ENCODE measurements at places on chromosomes 16 and 17.

- no peak for DNase-seq
Measured at GRCh38 chr17:64074704-64075426, 54.4 kb upstream of the ICAM2 start.

- DNase-seq, result no peak
Measured at GRCh38 chr17:39899215-39899614, 19.2 kb downstream of the GSDMB start.

DNA sequence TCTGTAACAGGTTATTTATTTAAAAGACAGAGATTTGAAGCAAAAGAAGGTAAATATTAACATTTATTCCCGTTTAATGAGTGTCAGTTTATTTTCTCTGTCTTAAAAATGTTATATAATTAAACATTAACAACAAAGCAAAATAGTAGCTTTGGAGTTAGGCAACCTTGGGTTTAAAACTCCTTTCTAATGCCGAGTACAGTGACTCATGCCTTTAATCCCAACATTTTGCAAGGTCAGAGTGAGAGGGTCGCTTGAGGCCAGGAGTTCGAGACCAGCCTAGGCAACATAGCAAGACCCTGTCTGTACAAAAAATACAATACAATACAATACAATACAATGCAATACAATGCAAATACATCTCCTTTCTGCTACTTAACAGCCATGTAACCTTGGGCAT, 128.7 kb downstream of the CHD9 start:
- no peak for DNase-seq

- DNase-seq, result no peak
Measured at GRCh38 chr17:28125526-28126378, 83.3 kb downstream of the NLK start.

DNA sequence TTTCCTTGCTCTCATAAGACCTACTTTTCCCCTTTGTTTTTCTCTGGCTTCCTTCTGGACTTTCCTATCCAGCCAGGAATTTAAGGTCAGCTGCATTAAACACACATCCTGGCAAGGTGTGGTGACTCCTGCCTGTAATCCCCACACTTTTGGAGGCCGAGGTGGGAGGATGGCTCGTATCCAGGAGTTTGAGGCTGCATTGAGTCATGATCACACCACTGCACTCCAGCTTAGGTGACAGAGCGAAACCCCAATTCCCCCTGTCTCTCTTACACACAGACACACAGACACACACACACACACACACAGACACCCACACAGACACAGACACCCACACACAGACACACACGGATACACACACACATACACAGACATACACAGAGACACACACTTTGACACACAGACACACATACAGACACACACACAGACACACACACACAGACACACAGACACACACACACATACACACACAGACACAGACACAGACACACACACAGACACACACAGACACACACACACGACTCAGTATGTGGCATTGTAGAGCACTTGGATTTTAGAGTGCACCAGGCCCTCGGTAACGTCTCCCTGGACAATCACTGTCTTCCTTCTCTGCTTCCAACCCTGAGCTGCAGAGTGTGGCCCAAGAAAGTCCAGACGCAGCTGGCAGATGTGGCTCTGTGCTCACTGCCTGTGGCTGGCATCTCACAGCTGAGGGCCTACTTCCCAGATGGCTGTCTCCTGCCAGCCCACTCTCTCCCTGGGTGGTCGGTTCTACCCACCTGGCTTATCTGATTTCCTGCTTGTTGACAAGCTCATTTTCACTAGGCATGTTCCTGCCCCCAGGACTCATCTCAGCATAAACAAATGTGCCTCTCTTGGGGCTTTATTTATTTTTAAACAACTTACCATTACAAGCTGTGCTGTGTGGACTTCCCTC, 39.0 kb downstream of the NLRP1 start:
- DNase-seq, result no peak

DNA sequence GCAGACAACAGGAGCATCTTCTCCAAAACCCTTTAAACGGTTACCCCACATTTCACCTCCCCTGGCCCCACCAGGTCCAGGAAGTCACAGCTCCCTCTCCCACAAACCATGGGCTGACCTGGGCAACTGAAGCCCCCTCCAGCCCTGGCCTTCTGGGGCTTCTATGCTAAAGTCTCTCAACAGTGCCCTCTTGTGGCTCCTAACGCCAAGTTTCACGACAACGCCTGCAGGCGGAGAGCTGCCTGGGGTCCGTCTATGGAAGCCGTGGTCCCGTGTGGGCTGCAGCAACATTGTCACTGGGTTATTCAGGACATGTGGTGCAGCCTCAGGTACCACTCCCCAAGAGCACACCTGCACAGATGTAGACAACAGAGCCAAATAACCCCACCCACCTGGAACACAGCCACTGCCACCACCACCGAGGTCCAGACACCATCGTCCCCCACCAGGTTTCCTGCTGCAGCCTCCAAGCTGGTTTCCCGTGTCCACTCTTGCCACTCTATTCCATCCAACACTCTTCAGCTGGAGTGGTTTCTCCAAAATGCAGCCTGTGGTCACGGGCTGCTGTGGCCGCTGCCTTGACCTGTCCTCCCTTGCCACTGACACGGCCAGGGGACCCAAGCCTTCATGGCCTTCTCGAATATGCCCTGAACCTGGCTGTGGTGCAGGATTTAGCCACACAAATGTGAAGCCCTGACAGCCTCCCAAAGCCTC, 19.1 kb downstream of the C16orf95 start:
- DNase-seq, result no peak

DNA sequence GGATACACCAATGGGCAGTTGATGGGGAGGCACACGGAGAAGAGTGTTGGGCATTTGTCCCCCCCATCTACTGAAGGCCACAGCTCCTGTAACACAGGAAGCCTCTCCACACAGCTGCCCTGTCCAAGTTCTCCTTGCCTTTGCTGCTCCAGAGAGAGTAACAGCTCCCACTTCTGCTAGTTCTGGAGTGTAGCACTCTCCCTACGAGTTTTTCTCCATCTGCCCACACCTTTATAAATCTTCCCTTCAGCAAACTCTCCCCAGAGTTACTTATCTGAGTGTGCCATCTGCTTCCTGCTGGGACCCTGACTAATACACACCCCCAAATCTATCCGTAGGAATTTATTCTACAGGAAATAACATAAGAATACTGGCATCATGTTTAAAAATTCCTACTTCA, 42.6 kb upstream of the ERN1 start:
- no peak for DNase-seq

- DNase-seq, result no peak
Measured at GRCh38 chr16:81583893-81584631, 139.5 kb downstream of the CMIP start.

GRCh38 chr16:82384017-82384416, 214.0 kb upstream of the MPHOSPH6 start:
- DNase-seq, result no peak
